Kidney epithelial cell (primary cell): ENCODE measurements at places on chromosomes 16 and 17. TPM values are rescaled to one million over a fixed set of nuclear protein-coding genes. Genes with fewer than 3 reads are reported as not detected.

Gene AATF
- total RNA-seq, result 43.4 and 54.5 TPM in 2 replicates

Gene CACNG3
- not detected in 2 replicates for total RNA-seq

Gene HOXB7
- total RNA-seq, result 26.3 and 27.2 TPM in 2 replicates

Gene KRTAP9-8
- not detected in 2 replicates for total RNA-seq

Gene CD300LB
- total RNA-seq, result 0.07 TPM in 1 of 2 replicates, not detected in the other
